ENCODE measurements at places on chromosomes 16 and 17. TPM values are rescaled to one million over a fixed set of nuclear protein-coding genes. Genes with fewer than 3 reads are reported as not detected.

GRCh38 chr16:10501016-10501607 lies 79.3 kb downstream of the EMP2 start:
- peaks cover 2% of the 10 kb centered on the region for H3K4me1 ChIP-seq
- no peaks in the 10 kb centered on the region for H3K27me3 ChIP-seq
- peaks cover 7% of the 10 kb centered on the region for H3K36me3 ChIP-seq
- no peak overlapping the region for H3K4me3 ChIP-seq
- DNase-seq = no peak

- DNase-seq = no peak
- no peak overlapping the region for H3K4me3 ChIP-seq
- peaks cover 79% of the 10 kb centered on the region for H3K27me3 ChIP-seq
- H3K36me3 ChIP-seq = no peaks in the 10 kb centered on the region
- no peak overlapping the region for H3K27ac ChIP-seq
Observed at GRCh38 chr17:79104898-79105600, 30.4 kb downstream of the ENGASE start.

Gene STH
- total RNA-seq = not detected

Gene SMTNL2
- total RNA-seq = 68.2 TPM

Gene NPIPA3
- 4.5 TPM for total RNA-seq

Gene FOXF1
- 2.6 TPM for total RNA-seq

Measured in mesothelial cell of epicardium (in vitro differentiated cells).